IMR-90 (cell line): ENCODE measurements at places on chromosomes 1 and 21. TPM values are rescaled to one million over a fixed set of nuclear protein-coding genes. Genes with fewer than 3 reads are reported as not detected.
A peak's percentile ranks its signal among the peaks of the same experiment; 100 is the strongest.

The CHI3L2 gene
- 0.18 TPM in 1 of 2 replicates, not detected in the other for total RNA-seq

DNA sequence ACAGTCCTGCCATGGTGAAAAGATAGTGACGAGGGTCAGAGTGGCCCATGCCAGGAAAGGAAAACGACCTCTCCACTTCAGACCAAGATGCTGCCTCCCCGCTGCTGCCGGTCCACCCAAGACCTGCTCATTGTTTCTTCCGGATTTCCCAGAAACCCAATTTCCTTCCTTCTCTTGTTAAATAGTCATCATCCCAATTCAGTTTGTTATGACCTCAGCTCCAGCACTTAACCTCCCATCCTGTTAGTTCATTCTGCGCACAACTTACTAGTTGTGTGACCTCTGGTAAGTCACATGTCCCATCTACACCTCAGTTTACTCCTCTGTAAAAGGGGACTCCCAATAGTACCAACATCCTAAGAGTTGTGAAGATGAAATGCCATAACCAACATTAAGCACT lies 29.9 kb upstream of the PPP1R15B start:
- no peak for DNase-seq

The VWA5B1 gene
- not detected in 2 replicates for total RNA-seq

DNA sequence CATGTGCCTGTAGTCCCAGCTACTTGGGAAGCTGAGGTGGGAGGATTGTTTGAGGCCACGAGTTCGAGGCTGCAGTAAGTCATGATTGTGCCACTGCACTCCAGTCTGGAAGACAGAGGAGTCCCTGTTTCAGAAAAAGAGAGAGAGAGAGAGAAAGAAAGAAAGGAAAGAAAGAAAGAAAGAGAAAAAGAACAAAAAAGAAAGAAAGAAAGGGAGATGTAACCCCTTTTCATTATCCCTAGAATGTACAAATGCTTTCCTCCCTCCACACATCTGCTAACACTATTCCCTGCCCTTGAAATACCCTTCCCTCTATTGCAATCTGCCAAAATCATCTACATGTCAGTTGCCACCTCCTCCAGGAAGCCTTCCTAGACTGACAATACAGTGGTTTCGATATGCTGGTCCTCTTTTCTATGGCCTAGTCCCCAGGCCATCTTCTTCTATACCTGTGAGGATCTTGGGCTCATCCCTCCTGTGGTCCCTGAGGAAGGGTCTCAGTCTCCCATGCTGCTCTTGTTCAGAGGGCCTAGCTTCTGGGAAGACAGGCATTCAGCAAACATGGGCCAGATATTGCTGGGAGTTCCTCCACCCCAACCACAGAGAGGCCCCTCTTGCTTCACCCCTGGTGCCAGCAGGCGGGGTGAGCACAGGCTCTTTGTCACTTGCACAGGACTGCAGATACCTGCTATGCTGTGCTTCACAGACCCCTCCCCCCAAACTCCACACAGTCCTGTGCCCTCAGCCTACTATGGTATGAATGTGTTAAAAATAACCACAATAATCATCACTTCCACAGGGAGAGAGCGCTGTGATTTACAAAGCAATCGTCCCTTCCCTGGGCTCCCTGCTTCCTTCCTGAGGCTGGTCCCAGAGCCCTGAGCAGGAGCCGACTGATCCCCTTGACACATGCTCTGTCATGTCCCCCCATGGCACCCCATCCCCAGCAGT lies 14.1 kb downstream of the ADGRB2 start:
- DNase-seq: no peak

DNA sequence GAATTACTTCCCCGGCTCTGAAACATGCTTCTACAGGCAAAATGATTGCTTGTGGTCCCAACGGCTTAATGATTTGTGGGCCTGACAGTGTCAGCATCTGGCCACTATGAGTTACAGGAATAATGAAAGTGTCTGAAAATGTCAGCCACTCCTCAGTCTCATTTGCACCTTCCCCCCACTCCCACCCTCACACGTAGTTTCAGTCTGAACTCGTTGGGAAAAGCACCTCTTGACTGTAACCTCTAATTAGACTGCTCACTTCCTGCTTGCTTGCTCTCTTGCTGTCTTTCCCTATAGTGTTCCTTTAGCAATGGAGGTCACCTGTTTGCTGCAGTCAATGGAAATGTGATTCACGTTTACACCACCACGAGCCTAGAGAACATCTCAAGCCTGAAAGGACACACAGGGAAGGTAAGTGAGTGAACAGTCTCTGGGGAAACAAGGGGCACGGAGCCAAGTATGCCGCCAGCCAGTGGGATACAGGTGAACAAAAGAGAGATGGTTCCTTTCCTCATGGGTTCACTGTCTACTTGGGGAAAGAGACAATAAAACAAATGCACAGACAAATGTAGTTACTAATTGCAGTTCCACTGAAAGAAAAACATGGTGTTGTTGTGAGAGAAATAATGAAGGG lies 27.1 kb downstream of the CFAP57 start:
- DNase-seq: no peak

The GCSAML gene
- total RNA-seq: not detected in 2 replicates

GRCh38 chr1:30693366-30693765 lies 30.0 kb downstream of the MATN1 start:
- no peak for DNase-seq

GRCh38 chr1:30756545-30757351 lies 826 bp downstream of the LAPTM5 start:
- peak; percentile 82 for DNase-seq

GRCh38 chr1:226870026-226870400 lies 403 bp upstream of the PSEN2 start:
- DNase-seq: no peak

GRCh38 chr1:45038661-45039364 lies 26.8 kb downstream of the UROD start:
- no peak for DNase-seq

DNA sequence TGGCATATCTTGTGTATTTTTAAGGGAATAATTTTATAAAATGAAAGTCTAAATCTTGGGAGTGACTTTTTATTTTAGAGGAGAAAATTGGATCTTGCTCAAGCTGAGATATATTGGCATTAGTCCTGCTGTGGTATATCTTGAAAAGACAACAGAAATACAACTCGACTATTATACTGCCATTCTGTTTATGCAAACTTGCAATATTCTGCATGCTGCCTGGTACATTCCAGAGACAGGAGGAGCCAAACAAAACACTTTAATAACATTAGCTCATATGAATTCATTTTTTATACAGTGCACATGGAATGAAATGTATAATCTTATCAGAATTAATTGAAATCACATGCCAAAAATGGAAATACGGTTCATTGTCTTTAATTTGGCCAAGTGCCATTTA lies 176.0 kb upstream of the NRIP1 start:
- DNase-seq: no peak

GRCh38 chr1:171299342-171299741 lies 14.6 kb upstream of the FMO4 start:
- DNase-seq: no peak

The LCE6A gene
- total RNA-seq: not detected in 2 replicates

DNA sequence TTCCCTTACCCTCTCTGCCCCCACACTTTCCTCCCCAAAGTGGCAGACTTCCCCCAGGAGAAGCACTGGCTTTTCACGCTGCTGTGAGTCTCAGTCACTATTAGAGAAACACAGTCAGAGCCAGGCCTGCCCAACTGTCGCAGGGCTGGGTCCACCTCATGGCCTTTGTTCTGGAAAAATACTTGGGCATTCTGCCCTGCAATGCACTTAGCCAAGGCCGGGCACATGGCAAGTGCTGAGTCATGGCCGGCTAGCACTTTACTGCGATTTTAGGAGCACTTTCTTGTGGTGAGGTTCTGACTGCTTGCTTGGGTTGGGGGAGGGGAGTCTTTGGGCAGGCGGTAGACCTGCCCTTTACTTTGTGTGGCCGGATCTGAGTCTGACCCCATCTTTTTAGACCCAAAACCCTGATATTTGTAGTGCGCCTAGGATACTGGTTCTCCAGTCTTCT lies 7.7 kb downstream of the EPHX1 start:
- DNase-seq: peak; percentile 88
